NCI-H1694 treated with DMSO at 0.1 percent for 48 hours (cell line): ENCODE measurements at places on chromosomes 4 and X.

DNA sequence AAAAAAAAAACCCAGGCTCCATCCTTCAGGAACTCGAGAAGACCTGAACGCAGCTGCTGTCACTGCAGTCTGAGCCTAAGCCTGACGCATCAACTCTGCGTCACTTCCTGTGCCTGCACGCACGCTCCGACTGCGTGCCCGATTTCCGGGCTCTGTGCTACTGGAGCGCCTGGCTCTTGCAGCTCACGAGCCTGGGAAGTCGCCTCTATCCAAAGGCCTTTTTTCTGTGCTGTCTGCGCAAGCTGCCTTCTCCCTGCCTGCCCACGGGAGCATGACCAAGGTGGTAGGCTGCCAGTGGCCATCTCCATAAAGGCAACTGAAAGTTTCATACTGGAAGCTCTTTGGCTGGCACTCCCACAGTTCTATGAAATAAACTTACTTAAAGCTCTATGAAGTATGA, 9.9 kb upstream of the GASK1B start:
- DNase-seq: no peak

- peak; percentile 41 for DNase-seq
Observed at GRCh38 chr4:98113012-98113411, 30.3 kb downstream of the STPG2 start.

DNA sequence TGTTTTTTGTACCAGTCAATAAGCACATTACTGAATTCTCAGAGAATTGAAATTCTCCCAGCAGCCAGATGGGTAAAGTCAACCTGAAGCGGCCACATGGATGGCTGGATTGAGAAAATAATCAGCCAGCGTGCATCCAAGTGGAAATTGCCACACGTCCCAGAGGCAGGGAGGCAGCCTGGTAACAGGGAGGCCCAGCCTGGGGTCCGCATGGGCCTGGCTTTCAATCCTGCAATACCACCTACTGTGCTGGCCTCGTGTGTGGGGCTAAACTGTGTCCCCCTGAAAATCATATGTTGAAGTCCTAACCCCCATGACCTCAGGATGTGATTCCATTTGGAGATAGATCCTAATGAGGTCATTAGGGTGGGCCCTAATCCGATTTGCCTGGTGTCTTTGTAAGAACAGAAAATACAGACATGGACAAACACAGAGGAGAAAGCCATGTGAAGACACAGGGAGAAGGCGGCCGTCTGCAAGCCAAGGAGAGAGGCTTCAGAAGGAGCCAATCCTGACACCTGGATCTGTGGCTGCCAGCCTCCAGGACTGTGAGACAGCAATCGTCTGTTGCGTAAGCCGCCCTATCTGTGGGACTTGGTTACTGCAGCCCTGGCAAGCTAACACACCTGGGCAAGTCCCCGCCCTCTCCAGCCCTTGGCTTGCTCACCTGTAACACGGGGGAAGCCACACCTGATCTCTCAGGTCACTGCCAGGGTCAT, 90.3 kb downstream of the JAKMIP1 start:
- DNase-seq: no peak

GRCh38 chr4:141465171-141465570, 171.2 kb upstream of the IL15 start:
- no peak for DNase-seq

DNA sequence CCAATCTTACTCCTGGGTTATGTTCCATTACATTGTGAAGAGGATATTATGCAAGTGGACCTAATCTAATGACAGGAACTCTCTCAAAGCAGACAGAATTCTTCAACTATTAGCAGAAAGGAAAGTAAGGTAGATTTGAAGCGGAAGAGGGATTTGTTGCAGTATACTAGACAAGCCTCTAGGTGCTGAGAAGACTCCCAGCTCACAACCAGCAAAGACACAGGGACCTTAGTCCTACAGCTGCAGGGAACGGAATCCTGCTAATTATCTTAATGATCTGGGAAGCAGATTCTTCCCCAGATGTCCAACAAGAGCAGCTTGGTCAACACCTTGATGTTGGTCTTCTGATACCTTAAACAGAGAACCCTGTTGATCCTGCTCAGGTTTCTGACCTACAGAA, 73.6 kb downstream of the STK32B start:
- DNase-seq: no peak

DNA sequence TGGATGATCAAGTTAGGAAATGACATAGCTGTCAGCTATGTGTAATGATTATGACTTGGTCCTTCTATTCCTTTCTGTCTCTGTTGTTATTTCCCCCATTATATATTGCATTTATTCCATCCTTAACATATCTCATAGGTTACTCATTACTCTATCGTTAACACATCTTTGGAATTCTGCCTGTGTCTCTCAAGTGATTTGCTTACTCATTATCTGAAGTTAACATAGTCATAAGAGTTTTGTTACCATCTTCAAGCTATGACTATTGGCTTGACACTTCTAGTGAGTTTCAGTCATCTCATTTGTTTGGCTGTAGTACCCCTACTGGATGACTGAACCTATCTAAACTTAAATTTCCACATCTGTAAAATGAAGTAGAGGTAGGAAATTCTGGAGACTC, 286.1 kb upstream of the PPP1R2C start:
- DNase-seq: no peak

DNA sequence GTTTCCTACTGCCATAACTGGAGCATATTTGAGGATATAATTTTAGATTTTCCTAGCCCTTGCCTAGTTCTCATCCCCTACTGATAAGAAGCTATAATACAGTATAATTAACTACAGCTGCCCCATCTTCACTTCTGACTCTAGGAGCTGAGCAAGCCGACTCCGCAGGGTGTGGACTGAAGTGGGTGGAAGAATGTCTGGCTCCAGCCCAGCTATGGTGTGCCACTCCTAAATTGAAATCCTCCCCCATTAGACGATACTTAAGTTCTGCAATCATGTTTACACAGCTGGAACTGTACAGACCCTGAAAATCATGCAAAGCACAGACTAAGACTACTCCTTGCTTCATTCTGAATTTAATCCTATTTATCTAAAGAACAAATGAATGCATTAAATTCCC, 93.1 kb downstream of the PCDH19 start:
- no peak for DNase-seq

- no peak for DNase-seq
Observed at GRCh38 chr4:38099020-38099600, 138.9 kb downstream of the PTTG2 start.

- no peak for DNase-seq
Observed at GRCh38 chr4:168218645-168219044, 99.9 kb downstream of the DDX60 start.

DNA sequence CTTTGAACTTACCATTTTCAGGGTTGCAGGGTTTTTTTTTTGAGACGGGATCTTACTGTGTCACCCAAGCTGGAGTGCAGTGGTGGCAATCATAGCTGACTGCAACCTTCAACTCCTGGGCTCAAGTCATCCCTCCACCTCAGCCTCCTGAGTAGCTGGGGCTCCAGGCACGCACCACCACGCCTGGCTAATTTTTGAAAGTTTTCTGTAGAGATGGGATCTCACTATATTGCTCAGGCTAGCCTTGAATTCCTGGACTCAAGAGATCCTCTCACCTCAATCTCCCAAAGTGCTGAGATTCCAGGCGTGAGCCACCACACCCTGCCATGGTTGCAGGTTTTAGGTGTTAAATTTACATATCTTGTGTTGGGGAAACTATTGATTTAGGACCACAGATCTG, 64.5 kb downstream of the STOX2 start:
- DNase-seq: no peak

GRCh38 chr4:79502081-79502480, 94.1 kb upstream of the GK2 start:
- no peak for DNase-seq

GRCh38 chr4:84215217-84215616, 283.9 kb downstream of the NKX6-1 start:
- no peak for DNase-seq

DNA sequence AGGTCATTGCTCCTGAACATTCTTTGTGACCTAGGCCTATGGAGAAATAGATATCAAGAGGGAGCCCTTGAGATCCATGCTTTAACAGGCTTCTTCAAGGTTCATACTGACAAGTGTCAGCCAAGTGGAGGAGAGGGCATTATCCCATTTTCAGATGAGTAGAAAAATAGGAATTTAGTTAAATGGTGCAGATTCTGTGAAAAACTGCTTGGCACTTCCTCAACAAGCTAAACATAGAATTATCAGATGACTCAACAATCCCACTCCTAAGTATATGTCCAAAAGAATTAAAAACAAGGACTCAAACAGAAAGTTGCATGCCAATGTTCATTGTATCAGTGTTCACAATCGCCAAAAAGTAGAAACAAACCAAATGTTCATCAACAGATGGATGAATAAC, 43.8 kb upstream of the KCNIP4 start:
- no peak for DNase-seq

DNA sequence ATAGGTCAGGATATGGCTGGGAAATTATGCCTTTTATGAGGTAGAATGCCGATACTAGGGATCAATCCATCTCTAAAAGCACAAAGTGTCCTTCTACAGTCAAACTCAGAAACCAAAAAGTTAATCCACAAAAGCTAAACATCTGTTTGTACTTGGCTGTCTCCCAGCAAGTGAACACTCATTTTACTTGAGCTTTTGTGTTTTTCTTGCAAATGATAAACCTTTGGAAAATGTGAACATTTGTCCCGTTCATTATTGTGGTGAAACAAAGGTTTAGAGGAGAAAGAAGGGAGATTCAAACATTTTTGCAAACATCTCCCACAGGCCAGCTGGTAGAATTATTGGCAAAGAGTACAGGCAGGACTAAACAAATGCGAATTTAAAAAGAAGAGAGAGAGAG, 300.6 kb upstream of the SPANXN1 start:
- no peak for DNase-seq

GRCh38 chrX:102684772-102685520, 27.3 kb upstream of the GPRASP2 start:
- peak; percentile 15 for DNase-seq
